ENCODE measurements at places on chromosomes 11 and 22.

- no peak for DNase-seq
These were observed 13.7 kb downstream of the EHD1 start for GRCh38 chr11:64864473-64865285.

DNA sequence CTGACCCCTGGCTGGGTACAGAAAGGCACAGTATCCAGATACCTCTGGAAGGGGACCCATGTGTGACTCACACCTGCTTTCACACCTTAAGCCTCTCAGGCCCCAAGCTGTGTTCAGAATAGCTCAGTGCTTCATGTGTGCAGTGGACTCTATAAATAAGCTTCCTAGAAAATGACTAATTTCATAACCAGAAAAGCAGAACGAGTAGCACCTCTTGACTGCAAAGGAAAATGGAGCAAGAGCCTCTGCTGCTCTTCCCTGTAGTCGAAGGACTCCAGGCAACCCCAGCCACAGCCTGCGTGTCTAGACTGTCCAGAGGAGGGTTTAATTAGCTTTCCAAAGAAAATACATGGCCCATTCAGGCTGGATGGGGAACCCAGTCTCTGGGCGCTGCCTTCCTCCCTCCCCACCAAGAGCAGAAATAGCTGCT, 23.1 kb downstream of the PTPN5 start:
- DNase-seq, result no peak

- no peak for DNase-seq
These were observed 128.3 kb downstream of the NTM start for GRCh38 chr11:131498631-131499160.

GRCh38 chr11:11089805-11090204, 232.0 kb upstream of the ZBED5 start:
- DNase-seq, result no peak

GRCh38 chr11:115887316-115887715, 383.1 kb upstream of the CADM1 start:
- no peak for DNase-seq

DNA sequence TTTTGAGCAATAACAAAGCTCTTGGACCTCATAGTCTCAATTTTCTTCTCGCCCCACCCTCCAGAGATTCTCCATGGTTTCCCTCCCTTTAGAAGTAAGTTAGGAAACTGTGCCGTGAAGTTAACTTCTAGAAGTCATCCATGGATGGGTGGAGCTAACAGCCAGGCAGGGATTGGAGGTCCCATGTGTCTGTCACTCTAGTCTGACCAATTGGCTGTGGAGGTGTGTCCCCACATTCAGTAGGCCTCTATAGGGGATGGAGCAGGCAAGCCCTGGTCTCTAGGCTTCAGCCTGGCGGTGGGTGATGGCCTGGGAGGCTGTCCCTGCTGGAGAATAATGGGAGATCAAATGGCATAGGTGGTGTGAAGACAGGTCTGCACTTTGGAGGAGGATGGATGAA, 50.7 kb downstream of the TP53I11 start:
- no peak for DNase-seq

- no peak for DNase-seq
These were observed 112.2 kb upstream of the B3GAT1 start for GRCh38 chr11:134524201-134524600.

GRCh38 chr11:124878759-124879492, 13.7 kb downstream of the ROBO3 start:
- no peak for DNase-seq

- DNase-seq, result no peak
These were observed 32.6 kb downstream of the CAPN1 start for GRCh38 chr11:65214212-65214845.

DNA sequence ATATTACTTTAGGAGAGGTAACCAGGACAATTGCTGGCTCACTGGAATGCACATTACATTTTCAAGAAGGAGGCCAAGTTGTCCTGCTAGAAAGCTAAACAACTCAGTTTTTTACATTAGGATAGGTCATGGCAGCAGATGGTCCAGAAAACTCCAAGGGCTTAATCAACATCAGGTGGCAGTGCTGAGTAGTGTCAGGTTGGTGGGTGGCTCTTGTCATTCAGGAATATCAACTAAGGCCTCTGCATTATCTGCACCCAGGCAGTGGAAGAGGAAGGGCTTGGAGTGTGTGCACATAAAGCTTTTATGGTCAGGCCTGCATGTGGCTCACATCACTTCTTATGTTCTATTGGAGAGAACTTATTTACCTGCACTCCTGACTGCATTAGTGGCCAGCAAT, 32.2 kb upstream of the OR4B1 start:
- no peak for DNase-seq

DNA sequence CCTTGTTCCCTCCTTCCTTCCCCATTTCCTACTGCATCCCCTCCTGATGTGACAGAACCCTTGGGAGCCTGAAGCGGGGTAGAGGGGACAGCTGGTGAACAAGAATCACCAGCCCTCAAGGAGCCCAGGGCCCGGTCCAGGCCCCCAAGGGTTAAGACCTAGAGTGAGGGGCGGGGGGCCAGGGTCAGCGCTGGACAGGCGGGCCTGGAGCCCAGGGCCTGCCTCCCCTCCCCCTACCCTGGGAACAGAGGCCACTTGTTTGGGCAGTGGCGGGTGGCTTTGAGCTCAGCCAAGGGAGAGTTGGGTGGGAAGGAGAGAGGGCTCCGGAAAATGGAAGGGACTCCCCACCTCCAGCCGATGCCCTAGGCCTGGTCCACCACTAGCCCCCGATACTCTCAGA, 2.1 kb downstream of the ARAP1 start:
- no peak for DNase-seq

DNA sequence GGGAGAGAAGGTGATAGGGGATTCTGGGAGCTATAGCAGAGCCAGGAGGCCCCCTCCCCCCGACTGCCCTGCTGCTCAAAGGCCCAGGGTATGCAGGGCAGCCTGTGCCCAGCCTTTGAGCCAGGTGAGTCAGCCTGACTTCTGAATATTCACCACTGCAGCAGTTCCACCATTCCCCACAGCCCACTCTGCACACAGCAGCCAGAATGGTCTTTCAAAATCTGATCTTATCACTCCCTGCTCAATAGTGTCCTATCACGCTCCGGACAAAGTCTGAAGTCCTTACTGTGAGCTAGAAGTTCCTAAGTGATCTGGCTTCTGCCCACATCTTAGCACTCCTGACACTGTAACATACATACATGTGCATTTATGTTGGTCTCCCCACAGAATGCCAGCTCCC, 111.7 kb downstream of the BUD13 start:
- DNase-seq, result no peak

- no peak for DNase-seq
These were observed 1642.2 kb downstream of the LRRC4C start for GRCh38 chr11:39817241-39817640.

DNA sequence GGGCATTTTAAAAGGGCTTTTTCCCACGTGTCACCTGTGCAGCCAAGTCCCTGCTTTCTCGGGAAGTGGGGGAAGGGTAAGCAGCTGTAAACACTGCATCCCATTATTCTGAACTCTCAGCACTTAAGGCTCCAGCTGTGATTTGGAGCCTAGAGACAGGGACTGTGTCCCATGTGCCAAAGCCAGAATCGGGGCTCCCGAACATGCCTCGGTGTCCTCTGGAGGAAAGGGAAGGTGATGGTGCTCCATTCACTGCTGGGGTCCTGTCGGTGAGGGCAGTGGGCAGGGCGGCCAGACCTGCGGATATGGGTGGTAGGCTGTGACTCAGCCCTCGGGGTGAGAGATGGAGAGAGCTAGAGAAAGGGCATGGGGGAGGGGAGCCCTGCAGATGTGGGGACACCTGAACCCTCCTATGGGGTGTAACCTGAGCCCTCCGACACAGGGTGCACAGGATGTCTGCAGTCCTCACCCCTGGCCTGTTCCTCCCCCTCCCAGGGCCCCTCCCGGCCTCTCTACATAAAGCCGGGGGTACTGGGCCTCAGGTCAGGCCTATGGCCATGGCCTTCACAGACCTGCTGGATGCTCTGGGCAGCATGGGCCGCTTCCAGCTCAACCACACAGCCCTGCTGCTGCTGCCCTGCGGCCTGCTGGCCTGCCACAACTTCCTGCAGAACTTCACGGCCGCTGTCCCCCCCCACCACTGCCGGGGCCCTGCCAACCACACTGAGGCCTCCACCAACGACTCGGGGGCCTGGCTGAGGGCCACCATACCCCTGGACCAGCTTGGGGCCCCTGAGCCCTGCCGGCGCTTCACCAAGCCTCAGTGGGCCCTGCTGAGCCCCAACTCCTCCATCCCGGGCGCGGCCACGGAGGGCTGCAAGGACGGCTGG, 31.8 kb downstream of the CAPN1 start:
- no peak for DNase-seq

GRCh38 chr11:28547321-28547741, 439.1 kb downstream of the METTL15 start:
- no peak for DNase-seq

GRCh38 chr22:17780116-17780740, 6.0 kb upstream of the BID start:
- DNase-seq, result no peak

- DNase-seq, result no peak
These were observed 346 bp downstream of the PPFIBP2 start for GRCh38 chr11:7514099-7514591.

GRCh38 chr11:69659591-69659990, 15.6 kb downstream of the LTO1 start:
- DNase-seq, result no peak

- DNase-seq, result no peak
These were observed 553 bp downstream of the NAALAD2 start for GRCh38 chr11:90135016-90135415.

DNA sequence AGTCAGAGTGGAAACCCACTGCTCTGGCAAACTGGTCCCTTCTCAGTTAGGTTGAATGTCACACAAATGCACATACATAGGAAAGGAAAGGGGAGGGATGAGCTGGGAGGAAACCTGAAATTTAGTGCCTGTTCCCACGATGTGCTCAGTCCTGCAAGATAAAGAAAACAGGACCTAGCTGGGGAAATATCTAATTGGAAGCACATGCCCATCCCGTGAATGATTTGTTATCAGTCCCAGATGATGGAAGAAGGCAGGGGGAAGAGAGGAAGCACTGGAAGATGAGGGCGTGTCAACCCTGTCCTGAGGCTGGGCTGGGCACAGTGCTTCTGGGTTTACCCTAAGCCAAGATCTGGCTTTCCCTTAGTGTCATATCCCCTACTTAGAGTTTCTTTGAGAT, 173.9 kb downstream of the NAV2 start:
- DNase-seq, result no peak

- no peak for DNase-seq
These were observed 732.5 kb downstream of the DLG2 start for GRCh38 chr11:84894666-84895065.

DNA sequence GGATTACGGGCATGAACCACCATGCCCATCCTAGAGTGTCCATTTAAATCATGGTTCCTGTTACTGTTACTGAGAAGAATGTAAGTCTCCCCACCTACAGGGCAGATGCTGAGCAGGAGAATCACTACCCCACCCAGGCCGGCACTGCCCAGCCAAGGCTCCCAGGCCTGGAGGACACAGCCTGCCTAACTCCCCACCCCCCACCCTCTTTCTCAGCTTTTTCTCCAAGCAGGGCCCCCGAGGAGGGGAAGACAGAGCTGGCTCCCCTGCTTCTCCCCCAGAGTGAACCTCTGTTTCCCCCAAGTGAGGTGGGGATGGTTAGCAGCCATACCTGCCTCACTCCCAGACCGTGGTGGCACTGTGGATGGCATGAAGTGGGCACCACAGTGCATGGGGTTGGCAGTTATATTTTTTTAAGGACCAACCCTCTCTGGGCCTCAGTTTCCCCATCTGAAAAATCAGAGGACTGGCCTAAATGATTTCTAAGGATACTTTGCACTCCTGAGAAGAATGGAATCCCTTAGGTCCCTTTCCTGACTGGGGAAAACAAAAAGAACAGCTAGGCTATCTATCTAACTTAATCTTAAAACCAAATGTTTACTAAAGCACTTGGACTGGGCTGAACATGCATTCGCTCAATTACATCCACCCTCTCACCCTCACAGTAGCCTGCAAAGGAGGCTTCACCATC, 5.0 kb downstream of the CBX7 start:
- DNase-seq, result no peak

GRCh38 chr11:133946541-133947318, 10.0 kb downstream of the IGSF9B start:
- peak; percentile 21 for DNase-seq

- no peak for DNase-seq
These were observed 63.8 kb downstream of the ZNRF3 start for GRCh38 chr22:28947125-28947524.

GRCh38 chr11:27717801-27718229, 17.6 kb upstream of the BDNF start:
- no peak for DNase-seq

GRCh38 chr22:38505541-38506117, 482 bp downstream of the DDX17 start:
- DNase-seq, result peak; percentile 41

- peak; percentile 7 for DNase-seq
These were observed 44.4 kb downstream of the INSC start for GRCh38 chr11:15159085-15159484.

DNA sequence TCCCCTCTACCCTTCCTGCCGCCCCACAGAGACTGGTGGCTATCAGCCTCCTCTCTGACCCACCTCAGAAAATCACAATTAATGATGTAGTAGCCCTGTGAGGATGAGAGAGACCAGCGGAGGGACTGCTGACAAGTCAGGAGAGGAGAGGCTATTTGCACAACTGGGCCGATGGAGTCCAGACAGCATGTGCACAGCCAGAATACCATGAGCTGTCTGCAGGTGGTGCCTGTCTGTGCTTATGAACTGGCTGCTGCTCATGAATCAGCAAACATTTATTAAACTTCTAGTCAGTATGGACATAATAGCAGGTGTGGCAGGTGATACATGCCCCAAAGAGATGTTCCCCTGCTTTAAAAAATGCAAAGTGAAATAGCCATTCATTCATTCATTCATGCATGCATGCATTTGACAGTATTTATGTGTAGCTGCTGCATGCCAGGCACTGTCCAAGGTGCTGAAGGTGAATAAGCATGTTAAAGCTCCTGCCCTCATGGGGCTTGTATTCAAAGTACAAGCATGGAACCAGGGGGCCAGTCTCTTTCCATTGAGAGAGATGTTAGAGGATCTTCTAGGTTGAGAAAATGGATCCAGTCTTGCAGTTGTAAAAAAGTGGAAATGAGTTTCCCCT, 141.3 kb downstream of the GRIK4 start:
- no peak for DNase-seq

DNA sequence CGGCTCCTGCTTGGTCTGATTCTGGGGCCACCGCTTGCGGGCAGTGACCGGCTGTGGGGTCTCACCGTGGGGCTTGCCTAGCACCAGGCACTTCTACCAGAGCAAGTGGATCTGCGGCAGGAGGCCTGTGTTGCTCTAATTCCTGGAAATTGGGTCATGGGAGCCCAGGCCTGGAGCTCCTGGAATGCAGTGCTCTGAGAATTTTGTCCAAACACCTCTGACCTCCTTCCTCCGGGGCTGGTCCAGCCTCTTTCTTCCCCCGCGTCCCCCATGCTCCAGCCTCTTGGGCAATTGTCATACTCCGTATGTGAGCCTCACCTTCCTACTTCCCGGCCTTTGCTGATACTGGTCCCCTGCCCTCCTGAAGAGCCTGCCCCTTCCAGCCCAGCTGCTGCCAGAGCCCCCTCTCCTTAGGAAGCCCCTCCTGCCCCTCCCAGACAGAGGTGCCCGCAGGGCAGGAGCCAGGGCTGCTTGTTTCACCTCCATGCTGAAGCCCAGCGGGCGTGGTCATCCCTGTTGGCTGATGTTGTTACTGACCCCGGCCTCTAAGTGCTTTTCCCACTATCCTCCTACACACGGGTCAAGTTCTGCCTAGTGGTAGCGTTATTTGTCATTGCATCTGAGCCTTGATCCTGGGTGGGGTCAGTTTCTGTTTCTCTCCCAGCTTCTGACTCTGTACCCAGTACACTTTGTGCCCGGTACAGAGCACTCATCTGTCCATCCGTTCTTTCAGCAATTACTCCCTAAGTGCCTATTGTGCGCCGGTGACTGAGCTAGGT, 9.6 kb downstream of the MGAT3 start:
- DNase-seq, result no peak

GRCh38 chr22:34004058-34004457, 83.8 kb upstream of the LARGE1 start:
- no peak for DNase-seq

Data from NCI-H1436 (cell line).